KG1 (cell line): ENCODE measurements at places on chromosomes 12 and 14.

GRCh38 chr12:70982286-70982685 is 61.7 kb upstream of the PTPRR start:
- no peak for DNase-seq

DNA sequence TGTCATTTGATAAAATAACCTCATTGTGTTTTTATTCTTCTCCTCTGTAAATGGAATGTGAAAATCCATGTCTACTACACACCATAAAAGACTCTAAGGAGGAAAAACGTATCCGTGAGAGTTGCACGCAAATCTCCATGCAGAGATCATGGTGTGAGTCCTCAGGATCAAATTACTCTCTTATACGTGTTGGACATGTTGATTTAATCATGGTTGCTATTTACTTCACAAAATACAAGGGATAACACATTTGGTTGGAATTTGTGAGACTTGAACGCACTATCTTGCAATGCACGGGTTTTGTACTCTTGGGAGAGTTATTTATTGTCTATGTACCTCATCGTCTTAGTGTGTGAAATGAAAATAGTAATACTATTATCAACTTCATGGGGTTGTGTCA is 128.0 kb upstream of the RASSF8 start:
- no peak for DNase-seq

GRCh38 chr12:114860969-114861368 is 177.0 kb upstream of the TBX3 start:
- no peak for DNase-seq

DNA sequence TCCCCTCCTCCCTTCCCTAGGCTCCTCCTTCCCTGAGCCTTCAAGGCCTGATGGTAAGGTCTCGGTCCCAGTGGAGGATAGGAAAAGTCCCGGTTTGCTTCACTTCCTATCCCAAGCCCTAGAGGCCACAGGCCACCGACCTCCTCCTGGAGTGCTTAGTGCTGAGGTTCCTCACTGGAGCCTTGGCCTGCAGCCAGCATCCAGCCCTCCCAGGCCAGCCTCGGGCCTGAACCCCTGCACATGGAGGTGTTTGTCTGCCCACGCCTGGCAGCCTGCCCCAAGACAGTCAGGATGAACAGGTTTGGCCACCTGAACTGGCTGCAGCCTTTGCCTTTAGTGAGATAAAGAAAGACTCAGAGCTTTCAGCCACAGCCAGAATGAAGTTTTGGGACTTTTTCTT is 15.8 kb upstream of the KRT7 start:
- DNase-seq: no peak

DNA sequence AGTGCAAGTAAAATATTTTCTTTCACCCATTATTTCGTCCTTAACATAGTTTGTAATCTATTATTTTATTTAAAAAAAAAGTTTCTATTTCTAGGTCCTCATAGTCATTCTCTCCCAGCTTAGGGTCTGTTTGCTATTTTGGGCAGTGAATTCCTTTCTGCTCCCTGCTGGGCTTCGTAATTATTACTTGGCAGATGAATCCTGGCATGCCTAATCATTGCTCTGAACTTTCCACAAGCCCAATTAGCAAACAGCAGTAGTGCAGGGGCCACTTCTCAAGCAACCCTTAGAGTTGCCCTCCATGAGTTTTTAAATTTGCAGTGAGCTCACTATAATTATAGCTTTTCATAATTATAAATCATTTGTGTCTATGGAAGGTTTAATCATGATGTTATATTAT is 1378.3 kb upstream of the SEL1L start:
- DNase-seq: no peak

- DNase-seq: no peak
These were observed 14.7 kb downstream of the STON2 start for GRCh38 chr14:81385419-81385818.

DNA sequence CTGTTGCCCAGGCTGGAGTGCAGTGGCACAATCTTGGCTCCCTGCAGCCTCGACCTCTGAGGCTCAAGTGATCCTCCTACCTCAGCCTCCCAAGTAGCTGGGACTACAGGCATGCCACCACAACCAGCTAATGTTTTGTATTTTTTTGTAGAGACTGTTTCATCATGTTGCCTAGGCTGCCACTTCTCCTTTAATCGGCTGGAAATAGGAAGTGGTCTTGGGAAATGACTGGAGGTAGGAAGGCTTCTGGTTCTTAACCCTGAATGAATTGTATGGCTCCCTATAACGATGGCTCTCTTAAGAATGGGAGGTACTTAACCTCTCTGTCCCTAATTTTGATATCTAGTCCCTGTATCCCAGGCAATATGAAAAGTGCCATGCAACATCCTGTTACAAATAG is 113.9 kb upstream of the USP15 start:
- no peak for DNase-seq

DNA sequence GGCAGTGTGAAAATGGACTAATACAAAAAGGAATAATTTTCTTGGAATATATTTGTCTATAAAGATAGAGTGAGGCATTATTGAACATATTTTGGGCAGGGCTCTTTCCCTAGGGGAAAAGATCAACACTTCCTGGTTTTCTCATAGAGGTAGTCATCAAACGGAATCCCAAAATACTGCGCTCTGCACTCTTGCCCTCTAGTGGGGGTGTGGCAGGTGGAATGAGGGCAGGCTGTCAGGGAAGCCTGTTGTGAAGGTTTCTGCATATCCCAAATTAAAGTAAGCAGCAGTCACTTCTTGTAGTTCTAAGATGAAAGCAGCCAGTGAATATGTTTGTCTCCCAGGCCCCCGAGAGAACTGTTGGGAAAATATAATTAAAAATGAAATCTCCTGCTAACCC is 666.8 kb upstream of the TMEM132C start:
- DNase-seq: no peak

GRCh38 chr14:84410344-84410743 is 1119.6 kb upstream of the FLRT2 start:
- DNase-seq: no peak

DNA sequence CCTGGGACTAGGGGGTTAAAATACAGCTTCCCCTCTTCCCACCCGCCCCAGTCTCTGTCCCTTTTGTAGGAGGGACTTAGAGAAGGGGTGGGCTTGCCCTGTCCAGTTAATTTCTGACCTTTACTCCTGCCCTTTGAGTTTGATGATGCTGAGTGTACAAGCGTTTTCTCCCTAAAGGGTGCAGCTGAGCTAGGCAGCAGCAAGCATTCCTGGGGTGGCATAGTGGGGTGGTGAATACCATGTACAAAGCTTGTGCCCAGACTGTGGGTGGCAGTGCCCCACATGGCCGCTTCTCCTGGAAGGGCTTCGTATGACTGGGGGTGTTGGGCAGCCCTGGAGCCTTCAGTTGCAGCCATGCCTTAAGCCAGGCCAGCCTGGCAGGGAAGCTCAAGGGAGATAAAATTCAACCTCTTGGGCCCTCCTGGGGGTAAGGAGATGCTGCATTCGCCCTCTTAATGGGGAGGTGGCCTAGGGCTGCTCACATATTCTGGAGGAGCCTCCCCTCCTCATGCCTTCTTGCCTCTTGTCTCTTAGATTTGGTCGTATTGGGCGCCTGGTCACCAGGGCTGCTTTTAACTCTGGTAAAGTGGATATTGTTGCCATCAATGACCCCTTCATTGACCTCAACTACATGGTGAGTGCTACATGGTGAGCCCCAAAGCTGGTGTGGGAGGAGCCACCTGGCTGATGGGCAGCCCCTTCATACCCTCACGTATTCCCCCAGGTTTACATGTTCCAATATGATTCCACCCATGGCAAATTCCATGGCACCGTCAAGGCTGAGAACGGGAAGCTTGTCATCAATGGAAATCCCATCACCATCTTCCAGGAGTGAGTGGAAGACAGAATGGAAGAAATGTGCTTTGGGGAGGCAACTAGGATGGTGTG is 1.9 kb downstream of the GAPDH start:
- no peak for DNase-seq

DNA sequence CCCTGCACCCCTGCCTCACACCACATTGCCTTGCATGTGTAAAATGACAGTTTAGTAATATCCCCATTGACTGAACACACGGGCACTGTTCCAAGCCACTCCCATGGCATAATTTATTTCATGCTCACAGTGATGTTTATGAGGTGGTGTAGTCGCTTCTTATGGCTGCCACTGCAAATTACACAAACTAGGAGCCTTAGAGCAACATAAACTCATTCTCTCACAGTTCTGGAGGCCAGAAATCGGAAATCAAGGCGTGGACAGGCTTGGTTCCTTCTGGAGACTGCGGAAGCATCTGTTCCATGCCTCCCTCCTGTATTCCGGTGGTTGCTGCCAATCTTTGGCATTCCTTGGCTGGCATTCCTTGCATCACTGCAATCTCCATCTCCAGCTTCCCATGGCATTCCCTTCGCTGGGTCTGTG is 97.3 kb downstream of the RIN3 start:
- DNase-seq: no peak

GRCh38 chr14:40218282-40218941 is 786.2 kb upstream of the FBXO33 start:
- DNase-seq: peak; percentile 32

- no peak for DNase-seq
These were observed 701.4 kb downstream of the TMEM121 start for GRCh38 chr14:106227793-106228192.
